ENCODE measurements at places on chromosomes 6 and 20.

DNA sequence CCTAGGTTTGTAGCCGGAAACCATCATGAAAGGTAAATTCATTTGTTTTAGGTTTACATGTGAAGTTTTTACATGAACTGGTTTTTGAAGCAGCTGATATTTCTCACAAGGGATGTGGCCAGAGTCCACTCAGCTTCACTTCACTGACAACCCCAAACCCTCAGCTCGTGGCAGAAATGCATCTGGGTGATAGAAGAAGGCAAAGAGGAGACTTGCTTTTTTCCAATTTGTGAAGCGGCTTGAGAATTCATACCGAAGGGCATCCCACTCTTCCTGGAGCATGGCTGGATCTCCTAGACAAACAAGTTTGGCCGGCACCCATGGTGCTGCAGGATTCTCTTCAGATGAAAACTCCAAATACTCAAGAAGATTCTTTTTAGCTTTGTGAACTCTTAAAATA lies 392.8 kb upstream of the CNR1 start:
- DNase-seq, result no peak

GRCh38 chr6:92667843-92668242 lies 751.5 kb downstream of the EPHA7 start:
- no peak for DNase-seq

DNA sequence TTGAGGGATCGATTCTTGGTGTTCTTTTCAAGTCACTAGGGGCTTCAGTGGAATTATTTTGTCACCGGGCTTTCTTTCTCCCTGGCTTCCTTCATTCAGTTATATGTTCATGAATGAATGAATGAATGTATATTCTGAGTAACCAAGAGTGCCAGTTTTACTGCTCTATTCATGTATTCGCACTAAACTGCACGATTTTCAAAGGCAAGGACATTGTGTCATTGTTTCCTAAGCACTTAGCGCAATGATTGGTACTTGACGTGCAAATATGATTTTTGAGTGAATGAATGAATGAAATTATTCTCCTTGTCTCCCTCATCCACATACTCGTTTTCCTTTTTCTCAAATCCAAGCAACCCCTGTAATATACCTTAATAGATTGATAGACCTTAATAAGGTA lies 822 bp downstream of the AFG1L start:
- no peak for DNase-seq

DNA sequence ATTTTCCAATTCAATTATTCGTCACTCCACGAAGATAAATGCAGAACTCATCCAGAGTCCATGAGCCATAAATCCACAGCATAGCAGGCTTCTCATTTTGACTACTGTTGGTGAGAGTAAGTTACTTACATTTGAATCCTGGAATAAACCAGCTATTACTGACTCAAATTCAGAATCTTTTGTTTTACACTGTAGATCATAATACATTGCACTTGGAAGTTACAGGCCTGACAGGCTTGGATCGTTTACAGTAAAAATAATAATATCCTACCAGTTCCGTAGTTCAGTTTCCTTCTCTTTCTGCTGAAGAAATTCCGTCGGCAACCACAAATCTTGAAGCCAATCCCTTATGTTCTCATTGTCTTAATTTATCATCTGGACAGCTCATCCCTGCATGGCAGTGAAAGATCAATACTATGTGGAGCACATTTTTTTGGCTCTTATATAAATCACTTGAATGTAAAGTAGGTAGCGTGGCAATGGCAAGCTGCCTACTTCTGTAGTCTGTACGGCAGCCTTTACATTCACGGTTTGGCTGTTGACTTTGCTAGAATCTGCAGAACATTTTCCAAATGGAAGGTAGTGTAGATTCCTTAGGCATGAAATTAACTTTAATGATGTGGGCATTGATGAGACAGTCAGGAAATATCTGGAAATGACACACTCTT lies 142.9 kb downstream of the WDR27 start:
- no peak for DNase-seq

GRCh38 chr6:150371356-150371755 lies 2.5 kb downstream of the IYD start:
- no peak for DNase-seq

DNA sequence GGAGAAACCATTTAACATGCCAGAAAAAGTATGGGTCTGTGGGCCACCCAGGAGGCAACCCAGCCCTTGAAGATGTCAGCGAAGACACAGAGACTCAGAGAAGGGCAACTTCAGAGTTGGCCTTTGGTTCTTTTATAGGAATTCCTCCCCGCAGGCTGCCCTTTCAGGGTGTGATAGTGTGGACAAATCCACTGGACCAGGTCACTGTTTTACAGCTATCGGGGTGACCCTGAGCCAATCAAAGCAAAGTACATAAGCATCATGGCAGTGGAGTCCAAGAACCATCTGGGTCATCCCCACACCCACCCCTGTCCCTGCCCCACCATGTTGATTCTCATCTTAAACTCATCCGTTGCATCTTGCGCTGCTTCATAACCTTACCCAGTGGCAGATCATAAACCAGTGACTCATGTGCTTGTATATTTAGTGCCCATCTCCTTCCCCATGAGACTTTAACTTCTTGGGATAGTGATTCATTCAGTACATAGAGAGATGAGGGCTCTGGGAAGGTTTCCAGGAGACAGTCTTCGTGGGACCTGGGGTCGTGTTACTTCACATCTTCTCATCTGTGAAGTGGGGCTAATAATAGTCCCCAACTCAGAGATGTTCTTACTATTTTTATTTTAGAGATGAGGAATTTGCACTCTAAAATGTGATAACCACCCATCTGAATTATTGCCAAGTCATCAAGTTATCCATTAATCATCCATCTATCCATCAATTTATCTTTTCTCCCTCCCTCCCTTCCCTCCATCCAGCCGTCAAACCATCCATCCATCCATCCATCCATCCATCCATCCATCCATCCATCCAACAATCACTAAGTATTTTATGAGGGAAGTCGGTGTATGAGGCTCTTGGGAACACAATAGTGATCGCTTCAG lies 51.0 kb downstream of the EDN3 start:
- DNase-seq, result no peak

GRCh38 chr20:56467968-56468315 lies 485 bp upstream of the RTF2 start:
- DNase-seq, result no peak

GRCh38 chr20:57399587-57400155 lies 8.5 kb downstream of the RBM38 start:
- DNase-seq, result peak; percentile 24

GRCh38 chr20:5654557-5654956 lies 95.6 kb upstream of the SHLD1 start:
- no peak for DNase-seq

- peak; percentile 57 for DNase-seq
Observed at GRCh38 chr6:45479834-45480751, 102.4 kb upstream of the SUPT3H start.

GRCh38 chr6:36912586-36912985 lies 26.8 kb downstream of the C6orf89 start:
- no peak for DNase-seq

DNA sequence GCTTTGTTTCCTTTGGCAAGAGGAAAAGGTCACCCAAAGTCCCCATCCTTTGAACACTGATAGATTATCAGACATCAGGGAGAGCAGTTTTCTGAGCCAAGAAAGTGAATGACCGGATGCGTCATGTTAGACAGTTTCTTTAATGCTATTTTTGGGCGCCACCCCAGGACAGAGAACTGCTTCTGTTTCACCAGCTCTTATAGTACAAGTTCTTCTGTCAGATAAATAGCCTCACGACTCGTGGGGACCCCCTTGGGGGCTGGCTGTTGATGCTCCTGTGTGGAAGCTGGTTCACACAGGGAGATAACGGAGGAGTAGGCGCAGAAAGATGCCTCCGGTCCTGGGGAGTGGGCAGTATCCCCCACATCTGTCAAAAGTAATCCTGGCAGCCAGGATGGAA lies 54.6 kb downstream of the NPEPL1 start:
- no peak for DNase-seq

GRCh38 chr20:6746901-6747609 lies 20.4 kb upstream of the BMP2 start:
- no peak for DNase-seq

DNA sequence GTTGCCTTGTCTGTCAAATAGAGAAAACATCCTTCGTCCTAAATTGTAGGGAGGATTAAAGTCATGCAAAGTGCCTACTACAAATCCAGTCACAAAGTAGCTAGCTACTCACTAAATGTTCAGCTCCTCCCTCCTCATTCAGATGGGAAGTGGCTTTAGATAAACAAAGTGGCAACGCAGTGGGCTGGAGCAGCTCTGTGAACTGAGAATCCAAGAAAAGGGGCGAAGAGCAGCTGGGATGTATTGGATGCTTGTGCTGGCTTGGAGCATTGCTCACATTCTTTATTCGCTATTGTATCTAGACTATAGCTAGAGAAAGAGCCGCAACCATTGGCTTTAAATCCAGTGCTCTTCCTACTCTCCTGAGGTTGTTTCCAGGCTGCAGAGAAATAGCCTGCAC lies 10.3 kb downstream of the MOG start:
- no peak for DNase-seq

DNA sequence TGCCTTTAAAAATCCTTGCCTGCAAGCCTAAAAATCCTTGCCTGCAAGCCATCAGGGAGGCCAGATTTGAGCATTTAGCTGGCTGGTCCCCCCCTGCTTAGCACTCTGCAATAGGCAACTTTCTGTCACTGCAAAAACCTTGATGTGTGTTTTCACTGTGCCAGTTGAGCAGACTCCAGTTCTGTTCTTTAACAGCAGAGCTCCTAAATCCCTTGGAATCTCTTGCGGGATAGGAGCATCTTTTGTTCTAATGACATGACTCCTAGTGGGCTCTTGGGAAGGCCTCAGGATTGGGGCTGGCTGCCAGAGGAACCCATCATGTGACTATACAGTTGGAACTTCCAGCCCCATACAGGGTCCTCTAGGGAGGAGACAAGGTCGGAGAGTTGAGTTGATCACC lies 50.4 kb downstream of the FAM184A start:
- DNase-seq, result no peak

- DNase-seq, result no peak
Observed at GRCh38 chr6:16731478-16732051, 29.7 kb downstream of the ATXN1 start.

DNA sequence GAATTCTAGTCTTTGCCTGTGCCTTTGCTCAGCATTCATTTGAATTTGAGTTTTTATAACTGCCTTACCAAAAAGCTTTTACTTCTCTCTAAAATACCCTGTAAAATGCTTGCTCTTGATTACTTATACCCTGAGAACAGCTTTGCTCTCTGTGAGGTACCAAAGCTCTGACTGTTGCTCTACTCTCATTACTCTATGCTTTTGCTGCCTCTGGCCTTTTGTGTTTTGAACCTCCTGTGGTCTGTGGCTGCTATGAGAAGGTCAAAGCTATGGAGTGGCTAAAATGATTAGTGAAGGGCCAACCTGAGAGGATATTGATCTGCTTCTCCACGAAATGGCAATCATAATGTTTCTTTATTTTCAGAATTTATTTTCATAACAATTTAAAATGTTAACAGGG lies 375.6 kb upstream of the IMPG1 start:
- DNase-seq, result no peak

- DNase-seq, result no peak
Observed at GRCh38 chr6:150038202-150039062, 13.1 kb upstream of the RAET1L start.

- no peak for DNase-seq
Observed at GRCh38 chr6:27742833-27743573, 169.2 kb downstream of the OR2B2 start.

DNA sequence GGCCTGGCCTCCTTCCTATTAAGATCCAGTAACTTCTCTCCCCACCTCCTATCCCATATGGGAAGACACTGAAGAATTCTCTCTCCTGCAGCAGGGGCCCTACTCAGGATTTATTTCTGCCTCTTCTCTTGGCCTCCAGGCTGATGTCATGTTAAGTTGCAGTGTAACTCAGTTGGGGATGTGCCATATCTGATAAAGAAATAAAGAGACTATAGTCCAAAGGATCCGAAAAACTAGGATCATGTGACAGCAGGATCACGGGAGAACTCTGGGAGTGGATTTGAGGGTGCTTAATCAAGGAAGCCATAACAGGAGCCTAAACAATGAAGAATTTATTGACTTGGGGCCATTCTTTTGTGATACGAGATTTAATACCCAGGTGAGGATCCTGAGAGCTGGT lies 38.5 kb upstream of the TGM6 start:
- no peak for DNase-seq

DNA sequence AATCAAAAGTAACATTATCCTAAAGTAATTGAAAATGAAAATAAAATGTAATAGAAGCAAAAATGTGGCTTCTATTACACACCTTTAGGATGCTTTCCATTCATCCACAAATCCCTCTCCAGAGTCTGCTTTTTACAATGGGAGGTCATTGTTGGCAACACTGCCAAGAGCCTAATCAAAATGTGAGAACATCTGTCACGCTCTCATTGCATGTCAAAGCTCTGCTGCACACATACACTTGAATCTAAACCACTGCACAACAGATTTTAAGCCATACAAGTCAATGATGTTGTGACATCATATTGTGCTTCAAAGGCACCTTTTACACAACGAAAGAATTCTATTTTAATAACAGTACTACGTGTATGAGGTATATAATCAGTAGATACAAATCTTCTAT lies 82.1 kb downstream of the PREP start:
- DNase-seq, result no peak

DNA sequence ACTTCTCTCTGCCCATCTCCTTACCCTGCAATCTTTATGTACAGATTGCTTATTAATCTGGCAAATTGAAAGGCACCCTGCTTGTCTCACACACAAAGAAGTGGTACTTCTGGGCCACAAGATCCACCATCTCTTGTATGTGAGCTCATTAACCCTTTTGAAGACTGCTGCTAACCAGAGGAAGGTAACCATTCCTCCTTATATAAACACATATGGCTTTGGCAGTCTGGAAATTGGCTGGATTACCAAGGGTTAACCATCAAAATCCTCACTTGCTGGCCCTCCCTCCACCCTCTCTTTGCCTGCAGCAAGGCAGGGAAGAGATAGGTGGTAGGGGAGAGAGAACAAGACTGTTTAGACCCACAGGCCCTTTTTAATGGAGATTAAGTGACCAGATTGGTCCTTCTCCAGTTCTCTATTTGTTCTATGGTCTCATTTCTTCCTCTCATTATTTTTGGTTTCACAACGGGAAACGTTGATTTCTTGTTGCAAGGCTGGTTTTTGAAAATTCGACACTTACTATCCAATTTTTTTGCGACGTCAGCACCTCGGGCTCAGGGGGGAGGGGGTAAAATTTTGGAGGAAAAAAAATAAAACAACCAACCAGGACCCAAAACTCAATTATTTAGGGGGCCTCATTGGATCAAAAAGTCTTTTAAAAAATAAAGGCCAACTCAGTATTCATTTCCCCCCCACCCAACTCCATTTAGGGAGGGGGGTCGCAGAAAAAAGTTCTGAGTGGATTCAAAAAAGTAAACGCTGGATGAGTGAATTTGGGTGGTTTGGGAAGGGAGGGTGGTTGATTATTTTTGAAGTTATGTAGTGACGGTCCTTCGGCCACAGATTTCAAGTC lies 859 bp downstream of the PPP1R10 start:
- DNase-seq, result no peak

DNA sequence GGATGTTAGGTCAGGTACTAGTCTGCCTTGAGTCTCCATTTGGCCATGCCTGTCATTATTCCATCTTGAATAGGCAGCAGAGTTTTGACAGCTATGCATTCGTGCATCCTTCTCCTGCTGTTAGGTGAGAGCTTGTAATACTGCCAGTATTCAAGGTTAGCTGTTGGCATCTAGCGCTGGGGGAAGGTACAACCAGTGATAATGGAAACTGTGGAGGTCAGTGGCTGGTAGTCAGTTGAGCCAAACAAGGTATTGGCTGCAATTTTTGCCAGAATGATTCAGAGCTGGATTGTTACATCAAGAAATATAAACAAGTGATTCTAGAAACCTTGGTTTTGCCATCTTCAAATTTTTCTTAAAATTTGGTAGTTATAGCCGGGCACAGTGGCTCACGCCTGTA lies 6.5 kb downstream of the FAM8A1 start:
- no peak for DNase-seq

Measured in globus pallidus (tissue), 1 donor.